Activated CD4-positive, CD25-positive, alpha-beta regulatory T cell (primary cell): ENCODE measurements at places on chromosomes 12 and 14.

DNA sequence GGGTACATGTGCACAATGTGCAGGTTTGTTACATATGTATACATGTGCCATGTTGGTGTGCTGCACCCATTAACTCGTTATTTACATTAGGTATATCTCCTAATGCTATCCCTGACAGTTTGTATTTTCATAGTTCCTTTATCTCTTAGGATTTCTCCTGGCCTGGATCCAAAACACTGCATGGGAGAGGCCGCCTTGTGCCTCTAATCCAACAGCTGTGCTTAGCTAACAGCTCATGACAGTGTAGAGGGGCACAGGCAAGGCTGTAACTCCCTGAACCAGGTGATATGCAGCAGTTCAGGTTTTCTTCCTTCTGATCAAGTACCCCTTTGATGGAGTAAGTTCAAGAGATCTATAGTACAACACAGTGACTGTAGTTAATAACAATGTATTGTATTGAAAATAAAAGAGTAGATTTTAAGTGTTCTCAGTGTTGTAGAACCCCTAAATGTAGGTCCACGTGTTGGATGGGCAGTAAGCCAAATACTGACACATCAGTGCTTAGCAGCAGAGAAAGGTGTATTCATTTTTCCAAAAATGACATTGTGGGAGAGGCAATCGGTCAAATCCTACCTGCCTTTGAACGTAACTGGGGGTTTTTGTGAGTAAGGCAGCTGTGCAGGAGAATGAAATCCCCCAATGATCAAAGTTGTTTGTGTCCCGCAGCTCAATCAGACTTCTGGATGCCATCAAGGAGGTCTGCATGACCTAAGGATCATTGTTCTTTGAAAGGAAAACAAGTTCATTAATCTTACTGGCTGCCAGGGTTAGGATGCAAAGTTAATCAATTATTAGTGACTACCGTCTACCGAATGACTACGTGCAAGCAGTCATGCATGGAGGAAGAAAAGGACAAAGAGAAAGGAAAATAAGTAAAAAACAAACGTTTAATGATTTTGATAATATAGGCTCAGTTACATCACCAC is 89.3 kb upstream of the FGD4 start:
- DNase-seq, result no peak

GRCh38 chr12:122399592-122400373 is 22.7 kb downstream of the CLIP1 start:
- DNase-seq, result peak; percentile 28

- DNase-seq, result no peak
These were observed 22.0 kb upstream of the DRAM1 start for GRCh38 chr12:101855364-101855884.

- DNase-seq, result no peak
These were observed 20.2 kb upstream of the KIF26A start for GRCh38 chr14:104118006-104118844.

- no peak for DNase-seq
These were observed 83.6 kb upstream of the DIO3 start for GRCh38 chr14:101477648-101478047.

- no peak for DNase-seq
These were observed 44.5 kb downstream of the MVK start for GRCh38 chr12:109618082-109618481.

GRCh38 chr12:88579161-88579517 is 1.1 kb downstream of the KITLG start:
- DNase-seq, result no peak

- DNase-seq, result no peak
These were observed 775.7 kb downstream of the SLC6A15 start for GRCh38 chr12:84136862-84137367.

DNA sequence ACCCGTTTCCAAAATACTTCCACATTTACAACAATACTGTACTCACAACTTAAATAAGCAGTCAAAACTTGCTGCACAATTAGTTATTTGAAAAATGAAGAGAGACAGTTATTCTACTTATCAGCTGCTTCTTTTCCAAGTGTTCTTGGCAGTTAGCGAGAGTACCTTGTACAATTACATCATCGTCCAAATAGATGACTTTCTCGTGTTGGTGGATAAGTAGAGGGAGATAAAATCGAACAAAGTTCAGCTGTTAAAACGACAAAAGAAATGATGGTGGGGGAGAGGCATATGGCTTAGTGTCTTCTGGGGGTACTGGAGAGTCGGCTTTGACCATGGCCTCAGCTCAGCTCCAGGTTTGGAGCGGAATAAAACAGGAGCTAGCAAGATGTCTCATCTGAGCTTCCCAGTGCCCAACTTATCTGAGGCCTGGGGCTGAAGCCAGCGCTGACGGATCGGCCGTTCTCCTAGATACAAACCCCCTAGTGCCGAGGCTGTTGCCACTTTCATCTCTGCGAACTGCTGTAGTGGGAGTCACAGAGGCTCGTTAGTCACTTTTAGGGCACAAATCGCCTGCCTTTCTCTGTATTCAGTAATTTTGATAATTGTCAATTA is 31.7 kb downstream of the TDG start:
- DNase-seq, result no peak

- no peak for DNase-seq
These were observed 52.9 kb downstream of the VWF start for GRCh38 chr12:6071589-6071988.

- DNase-seq, result no peak
These were observed 148.7 kb downstream of the SLC16A7 start for GRCh38 chr12:59744564-59744963.

- no peak for DNase-seq
These were observed 29.2 kb downstream of the SBNO1 start for GRCh38 chr12:123335490-123335889.

- no peak for DNase-seq
These were observed 7.5 kb upstream of the RNASE9 start for GRCh38 chr14:20568393-20568792.

- no peak for DNase-seq
These were observed 32.2 kb upstream of the SERPINA6 start for GRCh38 chr14:94355191-94355794.

GRCh38 chr12:58306266-58307000 is 365.1 kb downstream of the ATP23 start:
- DNase-seq, result no peak

- no peak for DNase-seq
These were observed 367.6 kb downstream of the C12orf75 start for GRCh38 chr12:105698075-105698474.

DNA sequence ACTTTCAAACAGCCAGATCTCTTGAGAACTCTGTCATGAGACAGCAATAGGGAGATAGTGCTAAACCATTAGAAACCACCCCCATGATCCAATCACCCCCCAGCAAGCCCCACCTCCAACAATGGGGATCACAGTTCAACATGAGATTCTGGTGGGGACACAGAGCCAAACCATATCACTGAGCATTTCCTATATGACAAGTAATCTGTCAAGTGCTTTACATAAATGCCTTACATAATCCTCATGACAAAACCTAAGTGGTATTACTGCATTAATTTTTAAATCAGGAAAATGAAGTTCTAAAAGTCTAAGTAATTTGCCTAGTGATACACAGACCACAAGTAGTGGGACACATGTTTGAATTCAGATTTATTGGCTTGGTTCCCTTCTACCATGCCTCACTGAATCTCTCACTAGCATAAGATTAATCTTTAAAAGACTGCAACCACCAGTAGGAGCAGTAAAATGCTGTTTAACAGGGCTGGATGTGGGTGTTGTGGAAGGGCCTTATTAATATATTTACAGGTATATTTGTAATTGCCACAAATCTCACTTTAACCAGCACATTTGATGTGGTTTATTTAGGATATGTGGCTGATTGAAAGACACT is 323.1 kb upstream of the FBXO33 start:
- DNase-seq, result no peak

DNA sequence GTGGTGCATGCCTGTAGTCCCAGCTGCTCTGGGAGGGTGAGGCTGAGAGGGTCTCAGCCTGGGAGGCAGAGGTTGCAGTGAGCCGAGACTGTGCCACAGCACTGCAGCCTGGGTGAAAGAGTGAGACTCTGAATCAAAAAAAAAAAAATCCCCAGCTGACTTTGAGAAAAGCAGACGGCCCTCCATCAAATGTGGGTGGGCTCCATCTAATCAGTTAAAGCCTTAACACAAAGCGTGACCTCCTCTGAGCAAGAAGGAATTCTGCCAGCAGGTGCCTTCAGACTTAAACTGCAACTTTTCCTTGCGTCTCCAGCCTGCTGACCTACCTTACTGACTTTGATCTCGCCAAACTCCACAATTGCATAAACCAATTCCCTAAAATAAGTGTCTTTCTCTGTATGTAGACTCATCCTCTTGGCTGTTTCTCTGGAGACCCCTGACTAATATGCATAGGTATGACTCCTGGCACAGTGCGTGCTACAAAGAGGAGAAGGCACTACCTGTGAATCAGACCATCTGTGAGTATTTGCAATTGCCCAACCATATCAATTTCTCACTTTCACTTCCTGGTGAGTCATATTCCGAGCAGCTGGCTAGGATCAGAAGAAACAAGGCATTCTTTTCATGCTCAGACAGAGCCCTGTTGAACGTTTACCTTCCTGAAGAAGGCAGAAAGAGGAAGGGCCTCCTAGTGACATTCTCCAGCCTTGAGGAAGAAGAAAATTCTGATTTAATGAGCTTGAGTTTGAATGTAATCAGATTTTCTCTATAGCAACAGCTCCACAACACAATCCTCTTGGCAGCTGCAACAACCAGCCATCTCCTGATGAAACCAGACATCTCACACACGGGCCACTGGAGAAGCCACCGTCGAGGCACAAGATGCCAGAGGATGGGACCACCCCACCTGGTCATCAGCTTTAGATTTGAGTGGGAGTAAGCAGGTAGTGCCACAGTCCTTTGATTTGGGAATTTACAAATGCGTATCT is 54.3 kb downstream of the CLMN start:
- no peak for DNase-seq

DNA sequence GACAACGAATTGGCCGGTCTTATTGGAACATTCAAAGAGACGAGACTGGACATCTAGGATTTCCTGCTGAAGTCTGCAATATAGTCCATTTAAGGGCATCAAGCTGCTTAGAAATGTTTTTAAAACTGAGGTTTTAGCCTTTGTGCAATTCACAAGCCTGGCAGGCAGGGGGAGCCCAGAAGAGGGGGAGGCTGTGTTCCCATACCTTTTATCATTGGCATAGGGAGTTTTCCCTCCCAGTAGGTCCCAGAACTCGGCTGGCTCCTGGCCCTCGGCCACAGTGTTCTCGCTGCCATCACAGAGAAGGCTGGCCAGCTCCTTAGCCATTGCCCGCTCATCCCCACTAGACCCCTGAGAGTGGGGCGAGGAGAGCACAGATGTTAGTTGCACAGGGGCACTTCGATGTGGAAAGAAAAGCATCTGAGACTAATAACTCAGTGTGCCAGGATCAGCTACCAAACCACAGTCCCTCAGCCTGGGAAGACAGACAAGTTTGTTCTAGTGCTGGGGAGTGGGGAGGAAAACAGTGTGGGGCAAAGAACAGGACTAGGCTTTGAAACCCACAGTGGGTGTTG is 15.1 kb downstream of the AVIL start:
- no peak for DNase-seq

DNA sequence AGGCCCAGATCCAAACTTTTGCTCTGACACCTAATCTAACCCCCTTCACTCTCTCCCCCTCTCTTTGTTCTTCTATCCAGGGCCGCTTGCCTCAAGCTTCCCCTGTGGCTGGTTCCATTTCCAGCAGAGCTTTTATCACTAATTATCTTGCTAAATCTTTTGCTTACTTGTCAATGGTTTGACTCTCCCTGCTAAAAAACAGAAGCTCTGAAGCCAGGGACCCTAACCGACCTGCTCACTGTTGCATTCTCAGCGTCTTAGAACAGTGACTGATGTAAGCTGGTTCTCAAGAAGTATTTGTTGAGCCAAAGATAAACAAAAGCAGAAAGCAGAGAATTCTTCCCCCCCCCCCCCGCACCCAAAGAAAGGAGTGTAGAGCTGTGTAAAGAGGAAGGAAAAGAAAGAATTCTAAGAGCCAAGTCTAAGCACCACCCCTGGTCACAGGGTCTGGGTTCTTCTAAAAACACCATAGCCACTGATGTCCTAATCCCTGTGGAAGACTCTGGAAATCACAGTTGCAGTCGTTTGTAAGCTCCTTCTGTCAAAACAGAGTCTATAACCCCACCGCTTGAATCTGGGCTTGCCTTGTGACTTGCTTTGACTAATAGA is 385.8 kb downstream of the MED13L start:
- no peak for DNase-seq

DNA sequence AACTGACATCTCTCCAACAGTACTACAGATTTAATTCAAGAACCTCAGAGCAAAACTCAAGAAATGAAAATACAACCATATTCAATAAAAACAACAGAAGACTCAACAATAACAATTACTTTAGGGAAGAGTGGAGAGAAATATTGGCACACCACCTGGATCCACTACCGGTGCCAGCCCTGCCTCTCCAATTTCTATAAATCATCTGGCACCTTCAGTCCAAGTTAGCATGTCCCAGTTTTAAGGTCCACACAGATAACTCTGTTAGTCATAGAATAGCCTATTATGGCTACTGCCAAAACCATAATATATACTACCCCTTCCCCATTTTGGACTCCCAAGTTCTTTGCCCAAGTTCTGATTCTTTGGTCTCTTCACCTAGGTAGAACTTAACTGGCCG is 69.9 kb upstream of the PSMA6 start:
- no peak for DNase-seq

DNA sequence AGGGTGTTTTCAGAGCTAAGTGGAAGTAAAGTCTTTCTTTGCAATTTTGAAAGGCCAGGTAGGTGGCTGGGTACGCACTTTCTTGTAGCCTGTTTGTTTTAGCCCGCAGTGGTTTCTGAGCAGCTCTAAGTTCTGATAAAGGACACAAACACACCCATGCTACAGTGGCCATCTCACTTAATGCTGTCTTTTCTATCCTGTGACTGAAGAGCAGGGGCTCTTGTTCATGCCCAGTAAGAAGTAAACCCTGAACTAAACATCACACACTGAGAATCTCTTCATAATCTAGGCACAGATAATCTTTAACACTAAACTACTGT is 427.2 kb downstream of the RAD51B start:
- no peak for DNase-seq

- no peak for DNase-seq
These were observed 70.7 kb downstream of the TAOK3 start for GRCh38 chr12:118302053-118302452.

GRCh38 chr14:69580009-69580577 is 5.4 kb upstream of the CCDC177 start:
- DNase-seq, result no peak

DNA sequence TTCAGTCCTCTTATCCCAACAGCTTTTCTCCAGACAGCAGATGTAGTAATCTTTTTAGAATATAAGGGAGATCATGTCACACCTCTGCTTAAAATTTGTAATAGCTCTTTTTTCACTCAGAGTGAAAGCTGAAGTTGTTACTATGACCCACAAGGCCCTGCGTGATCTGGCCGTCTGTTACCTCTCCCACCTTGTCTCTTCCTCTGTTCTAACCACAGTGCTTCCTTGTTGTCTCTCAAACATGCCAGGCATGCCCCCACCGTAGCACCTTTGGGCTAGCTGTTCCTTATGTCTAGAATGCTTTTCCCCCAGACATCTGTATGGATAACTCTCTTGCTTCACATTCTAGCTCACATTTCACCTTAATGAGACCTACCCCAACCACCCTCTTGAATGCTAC is 6.5 kb downstream of the NECAP1 start:
- no peak for DNase-seq

- DNase-seq, result no peak
These were observed 2.8 kb upstream of the SHMT2 start for GRCh38 chr12:57226588-57227314.

GRCh38 chr12:68199127-68199526 is 26.5 kb downstream of the IL26 start:
- no peak for DNase-seq

GRCh38 chr12:14893506-14894250 is 8.0 kb upstream of the MGP start:
- no peak for DNase-seq

- no peak for DNase-seq
These were observed 438.2 kb downstream of the BCAT1 start for GRCh38 chr12:24510581-24511125.
